ENCODE measurements at places on chromosomes 3 and 15.

DNA sequence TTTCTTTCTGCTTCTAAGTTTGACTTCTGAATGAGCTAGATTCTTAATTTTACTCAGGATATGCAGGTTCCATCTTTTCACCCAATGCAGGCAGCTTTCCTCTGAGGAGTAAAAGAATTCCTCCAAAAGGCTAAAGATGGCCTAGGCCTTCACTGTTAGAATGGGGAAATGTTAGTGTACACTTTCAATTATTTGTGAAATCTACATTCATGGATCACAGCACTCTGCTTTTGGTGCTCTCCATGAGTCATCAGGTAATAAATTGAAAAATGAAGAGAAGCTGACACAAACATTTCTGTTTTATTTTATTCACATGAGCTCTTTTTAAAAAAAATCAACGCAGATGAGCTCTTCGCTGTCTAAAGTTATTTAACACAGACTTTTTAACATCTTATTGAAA is 502.5 kb upstream of the GOLIM4 start:
- DNase-seq: no peak

- DNase-seq: no peak
These were observed 68.5 kb upstream of the CCDC54 start for GRCh38 chr3:107308716-107309115.

DNA sequence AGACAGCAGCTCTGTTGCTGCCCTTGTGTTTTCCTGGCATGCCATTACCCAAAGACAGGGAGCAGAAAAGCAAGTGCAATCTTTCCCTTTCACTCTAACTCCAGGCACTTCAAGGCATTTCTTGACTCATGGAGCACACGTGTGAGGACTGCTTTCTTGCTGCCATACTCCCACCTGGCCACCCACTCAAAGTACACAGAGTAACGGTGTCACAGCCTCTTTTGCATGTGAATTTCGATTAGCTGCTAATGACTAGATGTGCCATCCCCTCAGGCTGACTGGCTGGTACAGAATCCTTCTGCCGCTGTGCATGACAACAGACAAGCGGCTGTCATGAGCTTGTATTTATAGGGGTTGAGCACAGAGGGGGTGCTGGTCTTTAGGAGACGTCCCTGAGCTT is 380.6 kb downstream of the CTNNB1 start:
- DNase-seq: no peak

DNA sequence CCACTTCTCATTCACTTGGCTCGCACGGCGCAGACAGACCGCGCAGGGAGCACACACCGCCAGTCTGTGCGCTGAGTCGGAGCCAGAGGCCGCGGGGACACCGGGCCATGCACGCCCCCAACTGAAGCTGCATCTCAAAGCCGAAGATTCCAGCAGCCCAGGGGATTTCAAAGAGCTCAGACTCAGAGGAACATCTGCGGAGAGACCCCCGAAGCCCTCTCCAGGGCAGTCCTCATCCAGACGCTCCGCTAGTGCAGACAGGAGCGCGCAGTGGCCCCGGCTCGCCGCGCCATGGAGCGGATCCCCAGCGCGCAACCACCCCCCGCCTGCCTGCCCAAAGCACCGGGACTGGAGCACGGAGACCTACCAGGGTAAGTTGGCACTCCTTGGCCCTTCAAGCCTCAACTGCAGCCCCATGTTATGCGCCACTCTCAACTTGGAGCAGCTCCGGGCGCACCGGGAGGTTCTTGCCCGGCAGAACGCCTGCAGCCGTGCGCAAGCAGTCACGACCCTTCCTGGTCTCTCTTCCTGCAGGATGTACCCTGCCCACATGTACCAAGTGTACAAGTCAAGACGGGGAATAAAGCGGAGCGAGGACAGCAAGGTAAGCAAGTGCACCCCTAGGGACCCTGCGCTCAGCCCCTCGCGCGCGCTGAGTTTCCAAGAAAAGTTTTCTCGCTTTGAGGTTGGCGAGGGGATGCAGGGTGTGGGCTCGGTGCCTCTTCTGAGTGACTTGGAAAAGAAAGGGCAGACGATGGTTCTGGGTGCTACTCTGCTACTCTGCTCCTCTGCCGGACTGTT is at the start of gene BHLHE40:
Gene BHLHE40 (plus strand): TSS at position 10 of the 801 bp plus-strand sequence. CDS start 282 bp downstream, at position 292.
- DNase-seq: no peak

- DNase-seq: no peak
These were observed 26.7 kb downstream of the SLC12A8 start for GRCh38 chr3:125185805-125186204.

GRCh38 chr15:69009341-69009740 is 5.2 kb upstream of the NOX5 start:
- no peak for DNase-seq

GRCh38 chr15:66394915-66395314 is 8.2 kb downstream of the MAP2K1 start:
- no peak for DNase-seq

- DNase-seq: no peak
These were observed 75.6 kb downstream of the TRAK1 start for GRCh38 chr3:42166662-42167300.

DNA sequence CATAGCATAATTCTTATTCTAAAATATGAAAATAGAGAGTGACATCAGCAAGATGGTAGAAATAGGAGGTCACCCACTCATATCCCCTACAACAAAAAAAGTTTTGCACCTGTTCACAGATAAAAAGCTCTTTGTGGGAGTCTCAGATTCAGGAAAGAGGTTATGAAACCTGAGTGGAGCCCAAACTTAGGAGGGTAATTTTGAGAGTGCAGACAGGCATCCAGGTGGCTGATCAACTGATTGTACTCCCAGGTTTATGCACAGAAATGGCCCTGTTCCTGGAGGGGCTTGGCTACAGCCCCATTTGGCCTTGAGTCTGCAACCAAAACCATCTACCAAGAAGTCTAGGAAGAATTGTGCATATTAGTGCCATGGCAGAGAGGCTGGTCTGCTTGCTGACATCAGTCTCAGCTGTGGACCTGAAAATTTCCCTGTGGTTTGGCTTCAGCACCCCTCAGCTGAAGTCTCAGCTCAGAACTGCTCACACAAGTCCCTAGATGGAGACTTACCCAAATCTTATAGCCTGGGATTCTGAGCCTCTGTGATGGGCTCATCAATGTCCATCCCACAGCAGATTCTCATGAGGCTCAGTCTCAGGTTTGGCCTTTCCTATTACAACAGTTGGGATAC is 291.6 kb downstream of the IL20RB start:
- no peak for DNase-seq

GRCh38 chr3:11996480-11996879 is 7.7 kb upstream of the SYN2 start:
- DNase-seq: no peak

DNA sequence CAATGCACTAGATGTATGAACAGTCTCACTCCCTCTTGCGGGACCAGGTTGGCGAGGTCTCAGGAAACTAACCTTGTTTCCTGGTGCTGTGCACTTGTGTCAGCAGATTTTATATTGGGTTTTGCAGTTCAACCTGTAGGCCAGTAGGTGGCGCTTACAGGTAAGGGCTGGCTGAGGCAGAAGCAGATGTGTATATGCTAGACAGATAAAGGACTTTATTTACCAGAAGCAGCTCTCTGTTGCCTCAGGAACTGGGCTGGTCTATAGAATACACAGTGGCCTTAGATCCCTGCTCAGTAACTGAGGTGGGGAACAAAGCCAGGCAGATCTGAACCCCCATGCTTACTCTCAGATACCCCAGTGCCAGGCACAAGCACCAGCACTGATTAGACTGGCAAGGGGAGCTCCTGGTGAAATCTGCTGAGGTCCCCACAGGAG is 296.8 kb downstream of the DOCK3 start:
- peak; percentile 55 for DNase-seq

- no peak for DNase-seq
These were observed 361 bp downstream of the SEMA3F start for GRCh38 chr3:50155491-50155878.

DNA sequence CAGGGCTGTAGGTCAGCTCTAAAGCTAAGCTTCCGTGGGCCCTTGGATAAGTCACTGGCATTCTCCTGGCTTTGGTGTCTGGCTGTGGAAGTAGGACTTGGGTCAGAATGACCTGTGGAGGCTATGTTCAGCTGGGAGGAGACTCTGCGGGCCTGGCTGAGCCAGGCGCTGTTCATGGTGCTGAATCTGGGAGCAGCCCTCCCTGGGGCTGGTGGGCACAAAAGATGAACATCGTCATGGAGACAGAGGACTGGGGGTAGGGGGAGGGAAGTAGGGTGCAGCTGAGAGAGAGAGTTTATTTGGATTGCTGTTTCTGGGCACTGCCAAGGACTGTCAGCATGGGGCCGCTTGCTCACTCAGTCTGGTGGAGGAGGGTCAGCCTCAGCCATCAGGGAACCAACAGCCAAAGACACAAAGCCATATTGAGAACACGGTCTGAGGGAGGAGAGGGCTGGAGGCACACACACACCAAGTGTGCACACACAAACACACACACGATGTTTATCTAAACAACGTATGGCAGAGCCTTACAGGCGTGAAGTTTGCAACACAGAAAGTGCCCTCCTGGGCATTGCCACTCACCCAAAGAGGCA is 120.7 kb upstream of the LINGO1 start:
- DNase-seq: no peak

DNA sequence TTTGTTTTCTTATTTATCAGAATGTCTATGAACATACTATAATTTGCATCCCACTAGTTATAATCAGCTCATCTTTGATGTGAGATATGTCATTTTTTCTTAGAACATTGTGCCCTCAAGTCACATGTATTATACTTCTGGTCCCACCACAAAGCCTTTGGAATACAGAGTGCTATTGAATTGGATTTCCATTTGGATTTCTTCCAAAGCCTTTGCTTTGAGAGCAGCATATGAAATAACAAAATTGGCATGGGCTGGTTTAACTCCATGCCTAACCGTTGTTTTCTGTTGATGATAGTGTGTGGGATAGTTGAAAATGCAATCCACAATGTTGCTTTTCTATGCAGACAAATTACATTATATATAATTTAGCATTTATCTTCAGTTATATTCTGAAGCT is 284.5 kb upstream of the PLSCR5 start:
- DNase-seq: no peak

DNA sequence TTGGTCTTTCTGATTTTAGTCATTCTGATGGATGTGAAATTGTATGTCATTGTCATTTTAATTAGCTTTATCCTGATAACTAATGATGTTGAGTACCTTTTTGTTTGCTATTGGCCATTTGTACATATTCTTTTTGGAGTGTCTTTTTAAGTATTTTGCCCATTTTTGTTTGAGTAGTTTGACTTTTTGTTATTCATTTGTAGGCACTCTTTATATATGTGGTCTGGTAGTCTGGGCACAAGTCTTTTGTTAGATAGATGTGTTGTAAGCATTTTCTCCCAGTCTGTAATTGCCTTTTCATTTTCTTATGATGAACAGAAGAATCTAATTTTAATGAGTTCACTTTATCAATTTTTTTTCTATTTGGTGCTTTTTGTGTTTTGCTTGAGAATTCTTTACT is 14.6 kb downstream of the GPR160 start:
- no peak for DNase-seq

DNA sequence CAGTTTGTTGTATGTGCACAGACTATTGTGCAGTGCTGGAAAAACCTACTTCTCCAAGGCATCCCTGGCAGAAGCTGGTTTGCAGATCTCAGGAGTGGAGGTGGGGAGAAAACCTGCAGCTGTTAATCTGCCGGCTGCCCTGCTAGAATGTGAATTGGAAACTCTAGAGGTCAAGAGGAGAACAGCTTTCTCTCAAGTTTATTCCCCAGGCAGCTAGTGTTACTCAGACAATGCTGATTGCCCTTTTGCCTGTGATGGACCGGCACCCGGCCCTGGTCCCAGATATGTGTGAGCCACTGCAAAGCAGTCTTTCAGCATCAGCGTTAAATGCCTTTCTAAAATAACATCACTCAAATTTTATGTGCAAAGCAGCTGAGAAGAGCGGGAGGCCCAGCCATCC is 129.7 kb upstream of the TPM1 start:
- no peak for DNase-seq

GRCh38 chr3:113531826-113532697 is at the start of gene SIDT1:
SIDT1 (plus strand) TSS chr3:113532555; CDS start chr3:113533022, 467 bp downstream.
- peak; percentile 73 for DNase-seq

DNA sequence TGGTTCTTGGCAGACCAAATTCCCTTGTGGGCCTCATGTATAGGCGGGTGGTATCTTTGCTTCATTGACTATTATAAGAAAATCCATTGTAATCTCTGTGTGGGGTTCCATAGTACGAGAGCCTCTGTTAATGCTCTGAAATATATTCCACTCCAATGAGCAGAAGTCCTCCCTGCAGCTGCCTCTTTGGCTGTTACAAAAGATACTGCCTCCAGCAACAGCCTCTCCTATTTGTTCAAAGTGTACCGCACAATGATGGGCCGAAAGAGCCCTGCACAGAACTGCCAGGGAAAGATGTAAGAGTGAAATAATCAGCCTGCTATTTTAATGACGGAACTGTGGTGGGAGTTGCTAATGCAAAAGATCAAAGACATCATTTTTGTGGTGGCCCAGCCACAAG is 48.9 kb downstream of the GRK7 start:
- DNase-seq: no peak

DNA sequence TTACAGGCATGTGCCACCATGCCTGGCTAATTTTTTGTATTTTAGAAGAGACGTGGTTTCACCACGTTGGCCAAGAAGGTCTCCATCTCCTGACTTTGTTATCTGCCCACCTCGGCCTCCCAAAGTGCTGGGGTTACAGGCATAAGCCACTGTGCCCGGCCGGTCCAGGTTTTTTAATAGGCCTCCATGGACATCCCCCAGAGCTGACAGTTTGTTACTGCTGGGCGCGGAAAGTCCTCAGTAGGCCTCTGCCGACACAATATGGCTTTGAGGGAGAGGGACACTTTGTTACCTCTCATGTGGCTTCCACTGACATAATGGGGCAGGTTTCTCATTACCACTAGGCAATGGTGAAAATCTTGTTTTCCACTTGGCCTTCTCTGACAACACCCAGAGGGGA is 152.0 kb downstream of the WNT7A start:
- no peak for DNase-seq

GRCh38 chr3:56976651-56977560 is 83.6 kb upstream of the SPATA12 start:
- no peak for DNase-seq

- DNase-seq: no peak
These were observed 57.5 kb upstream of the TMCO5A start for GRCh38 chr15:37876900-37877299.

- peak; percentile 58 for DNase-seq
These were observed 574 bp downstream of the SLC38A3 start for GRCh38 chr3:50205413-50206276.

GRCh38 chr3:194223951-194224350 is 88.0 kb downstream of the HES1 start:
- DNase-seq: no peak

GRCh38 chr15:62624547-62625378 is 417.8 kb upstream of the TPM1 start:
- DNase-seq: no peak

- DNase-seq: no peak
These were observed 146.3 kb downstream of the PLCL2 start for GRCh38 chr3:17030956-17031652.

GRCh38 chr15:29528276-29528675 is 258.7 kb upstream of the NSMCE3 start:
- no peak for DNase-seq

All from CD8-positive, alpha-beta T cell (primary cell).